Urinary bladder (tissue), 4 donors: ENCODE measurements at places on chromosomes 13 and 19.

DNA sequence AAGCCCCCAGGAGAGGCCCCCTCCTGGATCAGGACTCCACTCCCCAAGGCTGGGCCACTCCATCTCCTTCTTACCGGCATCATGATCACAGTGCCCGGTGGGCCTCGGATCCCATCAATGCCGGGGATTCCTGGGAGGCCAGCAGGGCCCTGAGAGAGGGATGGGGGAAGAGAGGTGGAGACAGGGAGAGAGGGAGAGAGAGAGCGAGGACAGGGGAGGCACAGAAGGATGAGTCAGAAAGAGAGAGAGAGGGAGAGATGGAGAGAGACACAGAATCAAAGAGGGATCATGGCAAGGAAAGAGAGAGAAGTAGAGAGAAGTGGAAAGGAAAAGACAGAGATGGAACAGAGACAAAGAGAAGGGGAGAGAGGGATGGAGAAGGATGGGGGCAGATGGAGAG lies 13.8 kb downstream of the COL5A3 start:
- DNase-seq = no peak

DNA sequence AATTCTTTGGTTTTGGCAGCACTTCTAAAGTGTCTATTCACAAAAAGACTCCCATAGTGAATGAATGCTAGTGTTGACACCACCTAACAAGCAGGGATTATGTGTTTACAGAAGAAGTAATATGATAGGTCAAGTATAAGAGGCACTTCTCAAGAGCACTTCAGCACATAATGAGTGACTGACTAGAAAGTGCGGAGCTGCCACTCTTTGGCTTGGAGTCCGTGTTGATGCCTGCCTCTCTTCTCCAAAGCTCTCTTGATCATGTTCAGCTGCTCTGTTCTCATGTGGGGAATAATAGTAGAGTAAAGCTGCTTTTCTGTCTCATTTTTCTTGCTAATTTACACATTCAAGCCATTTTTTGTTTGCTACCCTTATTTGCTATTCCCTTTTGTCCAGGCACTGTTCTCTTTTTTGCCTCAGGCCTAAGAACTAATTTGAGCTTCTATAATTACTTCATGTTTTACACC lies 22.7 kb upstream of the MAB21L1 start:
- DNase-seq = no peak

- DNase-seq = no peak
Observed at GRCh38 chr19:39498798-39499642, at the start of gene DLL3. Gene DLL3 (plus strand): TSS chr19:39498947. CDS start chr19:39498975, 28 bp downstream.

GRCh38 chr19:16514383-16515019 lies 18.3 kb downstream of the C19orf44 start:
- no peak for DNase-seq

GRCh38 chr13:106474912-106475311 lies 60.5 kb downstream of the EFNB2 start:
- DNase-seq = no peak

GRCh38 chr13:83503424-83503823 lies 378.9 kb downstream of the SLITRK1 start:
- DNase-seq = no peak

DNA sequence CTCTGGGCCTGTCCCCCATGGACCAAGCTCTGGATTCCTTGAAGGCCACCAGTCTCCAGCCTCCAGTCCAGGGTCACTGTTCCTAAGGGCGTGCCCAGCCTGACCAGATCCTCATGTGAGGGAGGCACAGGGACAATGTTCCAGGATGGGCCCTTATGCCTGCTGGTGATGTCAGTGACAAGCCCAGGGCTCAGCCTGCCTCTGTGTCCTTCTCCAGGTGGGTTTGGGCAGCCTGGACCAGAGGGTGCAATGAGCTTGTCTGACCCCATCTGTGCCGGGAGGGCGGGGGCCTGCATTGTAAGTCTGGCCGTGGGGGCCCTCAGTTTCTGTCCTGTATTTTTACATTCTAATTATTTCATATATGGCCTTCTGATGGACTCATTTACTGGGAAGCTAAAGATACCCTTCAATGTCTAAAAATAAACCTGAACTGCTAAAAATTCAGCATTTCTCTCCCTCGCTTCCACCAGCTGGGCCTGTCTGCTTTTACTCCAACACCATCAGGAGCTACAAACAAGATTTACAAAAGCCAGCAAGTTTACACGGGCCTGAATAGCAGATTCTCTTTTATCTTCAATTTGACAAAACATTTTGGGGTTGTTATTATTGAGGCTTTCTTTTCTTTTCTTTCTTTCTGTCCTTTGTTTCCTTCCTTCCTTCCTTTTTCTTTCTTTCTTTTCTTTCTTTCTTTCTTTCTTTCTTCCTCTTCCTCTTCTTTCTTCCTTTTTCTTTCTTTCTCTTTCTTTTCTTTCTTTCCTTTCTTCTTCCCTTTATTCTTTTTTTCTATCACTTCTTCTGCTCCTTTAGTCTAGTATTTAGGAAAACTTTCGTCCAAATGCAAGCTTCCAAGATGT lies 34.2 kb upstream of the C19orf12 start:
- DNase-seq = no peak

DNA sequence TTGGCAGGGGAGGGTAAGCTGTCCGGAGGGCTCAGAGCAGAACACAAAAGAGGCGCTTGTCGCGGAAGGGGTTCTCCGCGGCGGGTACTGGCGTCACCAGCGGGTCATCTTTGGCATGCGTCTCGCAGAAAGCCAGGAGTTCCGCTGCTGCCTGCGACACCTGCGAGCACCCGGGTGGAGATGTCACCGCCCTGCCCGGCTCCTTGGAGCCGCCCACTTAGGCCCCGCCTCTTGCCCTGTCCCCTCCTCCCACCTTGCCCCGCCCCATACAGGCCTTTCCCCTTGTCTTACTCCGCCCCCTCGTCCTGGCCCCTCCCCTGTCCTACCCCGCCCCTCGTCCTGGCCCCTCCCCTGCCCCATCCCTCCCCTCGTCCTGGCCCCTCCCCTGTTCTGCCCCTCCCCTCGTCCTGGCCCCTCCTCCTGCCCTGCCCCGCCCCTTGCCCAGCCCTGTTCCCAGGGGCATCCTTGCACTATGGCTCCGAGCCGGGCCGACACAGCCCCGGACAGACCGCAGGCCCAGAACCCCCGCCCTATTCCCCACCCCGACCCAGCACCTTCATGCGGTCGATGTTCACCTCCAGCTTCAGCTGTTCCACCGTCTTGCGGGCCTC lies 1.9 kb downstream of the GNG8 start:
- DNase-seq = no peak

DNA sequence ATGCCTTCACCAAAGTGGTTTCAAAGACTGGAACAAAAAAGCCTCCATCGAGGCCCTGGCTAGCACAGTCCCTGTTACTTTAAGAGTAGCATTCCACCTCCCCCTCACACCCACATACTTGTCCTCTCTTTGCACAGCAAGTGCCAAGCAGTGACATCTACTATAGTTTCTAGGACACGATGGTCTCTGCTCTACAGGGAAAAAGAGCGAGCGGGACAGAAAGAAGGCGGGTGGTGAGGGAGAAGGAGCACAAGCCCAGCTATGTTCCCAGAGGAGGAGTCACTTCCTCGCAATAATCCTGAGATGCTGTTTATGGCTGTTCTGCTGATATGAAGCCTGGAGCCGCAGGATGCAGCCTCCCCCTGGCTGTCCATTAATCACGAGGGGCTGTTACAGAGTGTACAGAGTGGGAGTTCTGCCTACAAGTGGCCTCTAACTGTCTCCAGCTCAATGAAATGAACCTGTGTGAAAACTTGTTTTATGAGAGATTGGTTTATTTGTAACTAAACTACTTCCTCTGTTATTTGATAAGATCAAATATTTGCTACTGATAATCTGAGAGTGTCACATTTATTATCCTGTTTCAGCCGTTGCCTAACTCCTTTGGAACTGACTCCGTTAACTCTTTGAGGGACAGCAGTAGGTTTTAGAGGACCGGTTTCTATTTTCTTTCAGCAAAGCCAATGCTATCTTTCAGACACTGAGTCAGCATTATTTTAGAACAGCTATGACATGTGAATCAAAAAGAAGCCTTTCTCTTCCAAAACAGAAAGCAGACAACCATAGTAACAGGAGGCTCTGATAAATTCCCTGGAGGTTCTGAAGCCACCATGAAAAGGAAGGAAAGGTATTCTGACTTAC lies 208.0 kb downstream of the SPRY2 start:
- peak; percentile 67 for DNase-seq

GRCh38 chr19:39518458-39518857 lies 3.5 kb downstream of the SELENOV start:
- DNase-seq = no peak
